ENCODE measurements at places on chromosomes 11 and 22.
A peak's percentile ranks its signal among the peaks of the same experiment; 100 is the strongest.

- DNase-seq: no peak
Measured at GRCh38 chr11:100684101-100685065, 2.7 kb upstream of the ARHGAP42 start.

DNA sequence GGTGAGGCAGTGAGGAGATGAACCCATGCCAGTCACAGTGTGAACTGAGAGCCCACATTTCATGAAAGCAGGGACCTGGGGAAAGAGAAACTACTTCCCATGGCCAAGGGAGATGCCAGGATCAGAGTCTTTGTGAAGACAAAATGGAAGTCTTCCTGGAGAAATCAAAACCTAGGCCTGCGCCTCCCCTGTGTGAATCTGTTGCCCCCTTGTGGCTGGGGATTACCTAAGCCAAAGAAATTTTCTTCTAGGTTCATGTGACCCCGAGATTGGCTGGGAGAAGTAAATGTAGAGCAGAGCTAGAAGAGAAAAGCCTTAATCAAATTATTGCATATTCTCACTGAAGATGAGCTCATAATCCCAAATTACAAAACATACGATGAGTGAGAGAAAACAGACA, 1075.3 kb downstream of the TBC1D22A start:
- peak; percentile 7 for DNase-seq

GRCh38 chr11:116714902-116715301, 57.9 kb downstream of the BUD13 start:
- no peak for DNase-seq

- no peak for DNase-seq
Measured at GRCh38 chr11:106770489-106771085, 247.7 kb downstream of the GUCY1A2 start.

GRCh38 chr22:22865311-22866072, 22.1 kb upstream of the IGLL5 start:
- DNase-seq: no peak

GRCh38 chr11:68839911-68840641, 1.6 kb downstream of the CPT1A start:
- no peak for DNase-seq

- no peak for DNase-seq
Measured at GRCh38 chr11:2868506-2869133, 17.0 kb downstream of the CDKN1C start.

- peak; percentile 37 for DNase-seq
Measured at GRCh38 chr22:41913842-41914534, 886 bp downstream of the SHISA8 start.

GRCh38 chr11:47394050-47394321, 14.4 kb upstream of the SLC39A13 start:
- no peak for DNase-seq

- no peak for DNase-seq
Measured at GRCh38 chr11:65433657-65434056, 11.1 kb downstream of the NEAT1 start.

GRCh38 chr11:122656631-122657101, 1.1 kb downstream of the UBASH3B start:
- no peak for DNase-seq

- peak; percentile 75 for DNase-seq
Measured at GRCh38 chr22:49953027-49953679, 7.4 kb upstream of the PIM3 start.

DNA sequence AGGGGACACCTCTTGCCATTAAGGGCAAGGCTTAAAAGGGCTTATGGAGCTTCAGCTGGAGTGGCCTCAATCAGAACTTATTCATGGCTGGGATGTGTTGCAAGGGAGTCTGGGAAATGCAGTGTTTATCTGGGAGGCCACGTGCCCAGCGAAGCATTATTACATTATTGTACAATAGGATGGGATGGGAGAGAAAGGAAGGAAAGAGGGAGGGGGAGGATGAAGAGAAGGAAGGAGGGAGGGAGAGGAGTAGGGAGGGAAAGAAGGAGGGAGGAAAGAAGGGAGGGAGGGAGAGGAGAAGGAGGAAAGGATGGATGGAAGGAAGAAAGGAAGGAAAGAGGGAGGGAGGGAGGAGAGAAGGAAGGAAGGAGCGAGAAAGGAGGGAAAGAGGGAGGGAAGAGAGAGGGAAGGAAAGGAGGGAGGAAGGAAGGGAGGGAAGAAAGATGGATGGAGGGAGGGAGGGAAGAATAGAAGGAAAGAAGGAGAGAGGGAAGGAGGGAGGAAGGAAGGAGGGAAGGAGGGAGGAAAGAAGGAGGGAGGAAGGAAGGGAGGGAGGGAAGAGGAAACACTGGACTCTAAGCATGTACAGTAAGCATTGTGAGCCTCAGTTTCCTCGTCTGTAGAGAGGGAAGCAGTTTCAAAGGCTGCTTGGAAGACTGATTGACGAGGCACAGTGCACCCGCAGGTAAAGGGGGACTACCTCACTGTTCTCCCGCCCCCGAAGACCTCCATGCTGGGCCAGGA, 62.2 kb downstream of the MYEOV start:
- no peak for DNase-seq

DNA sequence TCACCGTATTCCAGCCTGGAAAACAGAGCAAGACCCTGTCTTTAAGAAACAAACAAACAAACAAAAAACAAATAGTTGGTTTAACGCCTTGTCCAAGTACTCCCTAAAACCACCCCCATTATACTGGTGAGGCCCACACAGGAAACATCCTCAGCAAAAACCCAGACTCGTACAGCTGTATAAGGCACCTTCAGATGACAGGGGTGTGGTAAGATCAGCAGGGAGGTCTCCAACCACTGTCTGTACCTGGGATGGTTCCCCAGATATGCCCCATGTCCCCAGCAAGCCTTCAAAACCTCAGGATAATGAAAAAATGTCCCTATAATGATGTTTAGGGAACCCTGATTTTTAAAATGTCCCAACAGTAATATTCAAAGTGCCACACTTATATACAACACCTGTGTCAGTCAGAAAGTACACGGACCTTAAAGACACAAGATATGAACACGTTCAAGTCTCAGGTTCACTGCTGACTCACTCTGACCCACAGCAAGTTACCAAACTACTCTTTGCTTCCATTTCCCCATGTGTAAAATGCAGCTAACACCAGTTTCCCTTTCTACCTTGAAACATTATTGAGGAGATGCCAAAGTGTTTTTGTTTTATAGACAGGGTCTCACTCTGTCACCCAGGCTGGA, 9.3 kb downstream of the SF3A1 start:
- DNase-seq: no peak

DNA sequence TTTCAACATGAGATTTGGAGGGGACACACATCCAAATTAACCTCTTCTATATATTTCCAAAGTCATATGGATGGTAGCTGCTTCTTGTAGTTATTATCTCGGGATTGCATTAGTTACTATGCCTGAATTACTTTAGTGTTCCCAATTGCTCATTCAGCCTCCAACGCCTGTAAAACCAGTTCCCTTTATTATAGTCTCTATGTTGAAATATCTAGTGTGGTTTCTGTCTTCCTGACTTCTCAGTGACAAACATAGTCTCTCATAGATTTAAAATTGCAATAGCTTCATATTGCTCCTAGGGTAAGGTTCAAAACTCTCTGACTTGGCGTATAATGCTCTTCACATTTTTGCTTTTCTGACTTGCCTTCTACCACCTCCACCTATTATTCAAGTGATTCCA, 366.4 kb downstream of the CASP12 start:
- DNase-seq: no peak

DNA sequence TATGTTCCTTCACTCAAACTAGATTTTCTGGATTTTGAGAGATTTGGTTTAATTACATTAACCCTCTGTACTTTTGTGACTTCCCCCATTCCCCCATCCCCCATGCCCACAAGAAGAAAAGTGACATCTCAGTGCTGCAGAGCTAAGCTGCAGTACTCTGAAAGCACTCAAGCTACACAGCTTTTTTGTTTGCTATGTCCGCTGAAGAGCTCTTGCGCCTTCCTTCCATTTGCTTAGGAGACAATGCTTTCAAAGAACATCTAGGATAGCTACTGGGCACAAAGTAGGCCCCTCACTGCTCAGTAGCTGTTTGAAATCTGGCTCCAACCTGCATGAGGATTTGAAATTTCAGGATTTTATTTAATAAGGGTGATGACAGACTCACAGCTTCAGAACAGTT, 69.7 kb downstream of the SLC17A6 start:
- DNase-seq: no peak

DNA sequence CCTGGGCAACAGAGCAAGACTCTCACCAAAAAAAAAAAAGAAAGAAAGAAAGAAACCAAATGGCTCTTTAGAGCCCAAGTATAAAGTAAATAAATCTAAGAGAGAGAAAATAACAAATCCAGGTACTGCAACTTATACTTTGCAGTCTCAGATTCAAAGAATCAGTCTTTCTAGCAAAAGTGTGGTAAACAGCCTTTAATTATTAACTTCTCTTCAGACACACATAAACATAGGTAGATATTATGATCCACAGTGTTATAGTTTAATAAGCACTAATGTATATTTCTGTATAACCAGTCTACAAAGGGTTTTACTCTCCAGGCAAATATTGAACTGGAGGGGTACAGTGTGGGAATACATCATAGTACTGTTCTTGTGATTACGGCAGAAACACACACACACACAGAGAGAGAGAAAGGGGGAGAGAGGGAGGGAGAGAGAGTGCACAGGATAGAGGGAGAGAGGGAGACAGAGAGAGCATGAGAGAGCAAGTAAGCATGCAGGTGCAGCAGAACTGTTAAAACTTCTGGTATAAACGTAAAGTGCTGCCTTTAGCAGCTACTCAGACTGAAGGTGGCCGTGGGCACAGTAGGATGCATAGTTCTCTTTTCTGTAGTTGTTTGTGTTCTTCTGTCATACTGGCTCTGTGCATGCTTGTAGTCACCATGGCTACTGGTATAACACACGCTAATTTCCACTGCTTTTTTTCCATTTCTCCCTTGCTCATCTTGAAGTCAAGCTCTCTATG, 32.3 kb downstream of the MTMR2 start:
- DNase-seq: no peak

- peak; percentile 61 for DNase-seq
Measured at GRCh38 chr11:103546236-103546635, 437.0 kb downstream of the DYNC2H1 start.

GRCh38 chr11:30859669-30860068, 273.5 kb upstream of the MPPED2 start:
- DNase-seq: no peak

DNA sequence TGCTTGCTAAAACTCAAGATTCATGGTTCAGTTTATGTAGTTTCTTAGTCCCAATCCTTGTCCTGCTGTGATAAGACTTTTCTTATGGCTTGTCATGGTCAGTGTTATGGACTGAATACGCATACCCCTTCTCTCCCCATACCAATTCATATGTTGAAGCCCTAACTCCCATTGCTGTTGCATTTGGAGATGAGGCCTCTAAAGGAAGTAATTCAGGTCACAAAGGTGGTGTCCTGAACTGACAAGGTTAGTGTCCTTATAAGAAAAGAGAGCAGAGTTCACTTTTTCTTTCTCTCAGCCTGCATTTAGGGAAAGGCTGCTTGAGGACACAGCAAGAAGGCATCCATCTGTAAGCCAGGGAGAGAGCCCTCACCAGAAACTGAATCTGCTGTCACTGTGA, 618.2 kb downstream of the LRRC4C start:
- no peak for DNase-seq

DNA sequence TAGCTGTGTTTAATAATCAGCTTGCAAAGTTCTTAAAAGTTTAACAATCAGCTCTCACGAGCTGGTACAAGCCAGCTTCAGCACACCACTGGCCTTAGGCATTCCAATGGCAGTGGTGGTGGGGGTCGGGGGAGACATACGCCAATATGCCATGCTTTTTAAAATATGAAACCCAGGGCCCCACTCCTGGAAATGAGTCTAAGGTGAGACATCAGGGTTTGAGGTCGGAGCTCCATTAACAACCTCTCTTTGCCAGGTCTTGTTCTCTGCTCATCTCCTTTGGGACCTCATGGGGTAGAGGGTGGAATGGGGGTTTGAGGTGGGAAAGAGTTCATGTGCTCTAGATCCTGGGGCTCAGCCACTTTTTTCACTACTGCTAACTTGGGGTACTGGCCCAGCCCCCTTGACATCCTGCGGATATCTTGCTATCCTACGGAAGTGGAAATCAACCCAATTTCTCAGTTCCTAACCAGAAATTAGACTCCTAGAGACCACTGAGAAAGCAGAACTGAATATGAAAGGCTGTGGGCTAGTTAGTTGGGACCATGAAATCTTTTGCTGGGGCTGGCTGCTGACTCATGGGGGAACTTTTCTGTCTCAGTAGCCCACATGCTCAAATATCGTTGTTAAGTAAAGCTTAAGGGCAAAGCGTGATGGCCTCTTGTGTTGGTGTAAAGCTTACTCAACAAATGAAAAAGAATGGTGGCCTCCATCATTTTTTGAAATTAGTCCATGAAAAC, 90.1 kb downstream of the PDHX start:
- no peak for DNase-seq

GRCh38 chr11:58028687-58029411, 1.9 kb upstream of the OR6Q1 start:
- DNase-seq: no peak

DNA sequence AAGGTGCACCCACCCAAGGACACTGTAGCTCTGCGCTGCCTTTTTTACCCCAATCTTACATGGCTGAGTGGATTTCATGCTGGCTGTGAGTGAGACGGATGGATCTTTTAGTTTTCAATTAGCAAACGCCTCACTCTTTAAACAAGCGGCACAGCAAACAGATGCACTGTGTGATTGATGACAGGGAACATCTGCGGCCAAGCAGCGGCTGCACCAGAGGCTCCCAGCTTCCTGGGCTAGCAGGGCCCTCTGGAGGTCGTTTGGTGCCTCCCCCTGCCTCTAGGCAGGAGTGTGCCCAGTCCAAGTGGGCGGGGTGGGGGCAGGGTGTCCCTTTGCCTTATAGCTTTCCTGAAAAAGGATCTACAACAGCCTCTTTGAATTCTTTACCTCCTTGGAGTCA, 2.1 kb upstream of the DRD2 start:
- DNase-seq: peak; percentile 79

- DNase-seq: no peak
Measured at GRCh38 chr11:94882931-94883330, 90.4 kb downstream of the CWC15 start.

DNA sequence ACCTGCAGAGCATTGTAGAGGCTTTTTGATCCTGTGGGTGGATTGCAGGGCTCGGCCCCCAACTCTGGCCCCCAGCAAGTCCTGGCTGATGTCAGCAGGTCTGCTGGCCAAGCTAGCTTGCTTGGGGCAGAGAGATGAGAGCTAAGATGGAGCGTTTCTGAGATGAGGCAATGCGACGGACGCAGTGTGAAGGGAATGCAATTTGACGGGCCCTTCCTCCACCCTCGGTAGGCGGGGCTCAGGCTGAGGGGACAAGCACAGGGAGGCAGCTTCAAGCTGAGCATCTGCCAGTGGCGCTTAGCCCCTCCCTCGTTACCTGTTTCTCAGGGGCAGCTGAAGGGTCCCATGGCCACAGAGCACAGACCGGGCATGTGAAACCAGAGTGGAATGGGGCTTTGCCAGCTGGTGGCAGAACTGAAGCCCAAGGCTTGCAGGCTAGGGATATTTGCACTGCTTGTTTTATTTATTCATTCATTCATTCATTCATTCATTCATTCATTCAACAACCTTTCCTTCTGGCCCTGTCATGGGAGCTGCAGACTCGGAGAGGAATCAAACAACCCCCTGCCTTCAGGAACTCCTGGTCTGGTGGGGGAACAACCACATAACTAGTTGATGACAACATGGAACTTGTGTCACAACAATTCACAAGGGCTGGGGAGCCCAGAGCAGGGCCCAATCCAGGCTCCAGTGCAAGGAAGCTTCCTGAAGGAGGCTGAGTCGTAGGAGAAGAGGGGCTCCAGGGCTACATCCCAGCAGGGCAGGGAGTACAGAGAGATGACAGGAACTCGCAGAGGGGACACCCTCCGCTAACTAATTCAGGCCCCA, 66.8 kb downstream of the THAP12 start:
- no peak for DNase-seq

- no peak for DNase-seq
Measured at GRCh38 chr22:44947049-44947448, 62.8 kb downstream of the PHF21B start.

- no peak for DNase-seq
Measured at GRCh38 chr22:43882122-43882767, 9.6 kb downstream of the PNPLA5 start.
